ENCODE measurements at places on chromosomes 1 and 21.

DNA sequence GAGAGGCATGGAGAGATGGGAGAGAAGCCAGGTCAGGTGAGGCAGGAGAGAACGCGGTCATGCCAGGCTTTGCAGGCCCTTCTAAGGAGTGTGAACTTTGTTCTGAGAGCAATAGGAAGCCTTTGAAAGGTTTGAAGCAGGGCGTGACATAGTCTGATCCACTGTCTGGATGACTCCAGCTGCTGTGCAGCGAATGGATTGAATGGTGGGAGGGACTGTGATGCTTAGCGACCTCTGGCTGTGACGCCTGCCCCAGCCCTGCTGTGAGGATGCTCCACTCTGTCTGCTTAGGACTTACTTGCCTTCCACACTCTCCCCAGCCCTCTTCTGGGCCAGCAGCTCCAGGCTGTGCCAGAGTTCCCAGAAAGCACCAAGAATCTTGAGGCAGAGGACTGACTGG, 41.8 kb upstream of the POU3F1 start:
- no peak for DNase-seq

DNA sequence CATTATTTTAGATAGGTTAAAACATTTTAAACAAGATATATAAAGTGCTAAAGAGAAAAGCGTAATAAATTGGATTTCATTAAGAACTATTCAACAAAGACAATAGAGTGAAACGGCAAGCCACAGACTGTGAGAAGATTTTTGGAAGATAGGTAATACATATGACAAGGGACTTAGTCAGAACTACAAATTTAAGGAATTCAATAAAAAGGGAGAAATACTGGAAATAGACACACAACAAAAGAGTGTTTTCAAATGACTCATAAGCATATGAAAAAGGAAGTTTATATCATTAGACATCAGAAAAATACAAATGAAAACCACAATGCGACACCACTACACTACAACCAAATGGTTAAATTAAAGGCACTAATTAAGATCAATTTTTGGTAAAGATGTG, 90.5 kb downstream of the GDAP2 start:
- DNase-seq, result no peak

DNA sequence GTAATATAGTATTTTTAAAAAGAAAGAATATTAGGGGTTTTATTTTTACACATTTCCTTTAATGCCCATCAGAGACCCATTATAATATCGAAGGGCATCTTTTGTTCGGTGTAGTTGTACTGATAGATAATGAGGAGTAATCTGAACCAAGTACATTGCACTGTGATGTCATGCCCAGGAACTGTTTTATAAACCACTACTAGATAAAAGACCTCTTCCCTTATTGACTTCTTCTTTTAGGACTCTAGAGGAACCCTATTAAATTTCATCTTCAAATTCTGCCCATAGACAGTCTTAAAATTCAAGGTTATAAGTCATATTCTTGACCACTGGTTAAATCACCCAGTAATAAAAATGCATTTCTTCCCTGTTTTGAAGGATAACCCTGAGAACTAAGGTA, 206.5 kb downstream of the NRIP1 start:
- no peak for DNase-seq

- DNase-seq, result no peak
Measured at GRCh38 chr1:156246781-156247459, 936 bp downstream of the PAQR6 start.

All from activated CD8-positive, alpha-beta memory T cell treated with anti-CD3 and anti-CD28 coated beads for 4 hours (primary cell).